ENCODE measurements at places on chromosomes 7 and 10. TPM values are rescaled to one million over a fixed set of nuclear protein-coding genes. Genes with fewer than 3 reads are reported as not detected.

- DNase-seq: no peak
Measured at GRCh38 chr10:72308320-72308987, 34.7 kb downstream of the DDIT4 start.

GRCh38 chr7:43686991-43687390 is 42.3 kb downstream of the COA1 start:
- DNase-seq: no peak

Gene ACBD5
- 12.1 TPM for total RNA-seq

GRCh38 chr7:30831227-30831626 is 60.0 kb downstream of the MINDY4 start:
- no peak for DNase-seq

DNA sequence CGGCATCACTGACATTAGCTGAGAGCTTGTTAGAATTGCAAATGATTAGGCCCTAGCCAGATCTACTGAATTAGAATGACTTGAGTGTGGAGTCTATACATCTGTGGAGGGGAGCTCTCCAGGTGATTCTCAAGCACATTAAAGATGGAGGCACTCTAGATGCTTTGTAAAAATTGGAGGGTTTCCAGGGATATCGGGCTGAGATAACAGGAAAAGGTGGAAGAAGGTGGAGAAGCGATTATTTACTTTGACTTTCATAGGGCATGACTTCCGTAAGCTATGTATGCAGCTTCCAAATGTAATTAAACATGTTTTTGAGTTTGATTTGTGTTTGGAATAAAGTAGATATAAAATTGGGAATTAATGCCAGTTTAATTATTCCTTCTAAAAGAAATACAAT is 235.0 kb upstream of the PTN start:
- no peak for DNase-seq

Gene FAM131B
- total RNA-seq: 1.6 TPM

Gene MLXIPL
- not detected for total RNA-seq
